ENCODE measurements at places on chromosomes 13 and 19. TPM values are rescaled to one million over a fixed set of nuclear protein-coding genes. Genes with fewer than 3 reads are reported as not detected.

OR7G1 gene
- not detected for total RNA-seq

ZNF560 gene
- total RNA-seq: not detected

HSD17B14 gene
- total RNA-seq: 1.3 TPM

C19orf67 gene
- not detected for total RNA-seq

SOX1 gene
- total RNA-seq: not detected

N4BP2L1 gene
- total RNA-seq: 47.5 TPM

ZNF98 gene
- total RNA-seq: not detected

RGL3 gene
- not detected for total RNA-seq

FAM124A gene
- not detected for total RNA-seq

CRLF1 gene
- not detected for total RNA-seq

CABP5 gene
- not detected for total RNA-seq

OR10H1 gene
- total RNA-seq: 0.08 TPM

ZIM2 gene
- not detected for total RNA-seq

ZNF846 gene
- total RNA-seq: 7.9 TPM

TRAPPC5 gene
- 41.3 TPM for total RNA-seq
